Activated T-helper 1 cell treated with anti-CD3 and anti-CD28 coated beads, Interleukin-2, amount 50 U/mL, for 16 hours (primary cell): ENCODE measurements at places on chromosomes 4 and X.

GRCh38 chrX:67622053-67622585 is 78.3 kb downstream of the AR start:
- no peak for DNase-seq

DNA sequence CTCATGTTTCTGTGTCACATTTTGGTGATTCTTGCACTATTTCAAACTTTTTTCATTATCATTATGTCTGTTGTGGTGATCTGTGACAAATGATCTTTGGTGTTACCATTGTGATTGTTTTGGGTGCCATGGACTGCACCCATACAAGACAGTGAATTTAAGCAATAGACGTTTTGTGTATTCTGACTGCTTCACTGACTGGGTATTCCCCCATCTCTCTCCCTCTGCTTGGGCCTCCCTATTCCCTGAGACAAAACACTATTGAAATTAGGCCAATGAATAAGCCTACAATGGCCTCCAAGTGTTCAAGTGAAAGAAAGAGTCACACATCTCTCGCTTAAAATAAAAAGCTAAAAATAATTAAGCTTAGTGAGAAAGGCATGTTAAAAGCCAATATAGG is 60.2 kb downstream of the BANK1 start:
- DNase-seq, result no peak

DNA sequence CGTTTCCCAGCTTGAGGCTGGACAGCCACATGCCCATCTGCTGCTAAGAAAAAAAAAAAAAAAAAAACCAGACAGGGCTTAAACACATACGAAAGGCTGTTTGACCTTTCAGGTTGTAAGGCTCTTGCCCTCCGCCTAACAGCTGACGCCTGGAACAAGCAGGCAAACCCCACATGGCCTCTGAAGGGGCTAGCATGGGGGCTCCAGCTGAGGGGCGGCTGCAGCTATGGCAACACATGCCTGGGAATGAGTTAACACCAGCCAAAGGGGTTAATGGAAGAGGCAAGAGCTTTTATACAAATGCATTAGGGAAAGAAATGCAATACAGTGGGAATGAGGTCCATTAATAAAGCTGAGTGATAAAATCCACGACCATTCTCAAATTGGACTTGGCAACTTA is 183.6 kb downstream of the ENOX2 start:
- no peak for DNase-seq

GRCh38 chr4:1598206-1599025 is 85.7 kb downstream of the FAM53A start:
- DNase-seq, result no peak

DNA sequence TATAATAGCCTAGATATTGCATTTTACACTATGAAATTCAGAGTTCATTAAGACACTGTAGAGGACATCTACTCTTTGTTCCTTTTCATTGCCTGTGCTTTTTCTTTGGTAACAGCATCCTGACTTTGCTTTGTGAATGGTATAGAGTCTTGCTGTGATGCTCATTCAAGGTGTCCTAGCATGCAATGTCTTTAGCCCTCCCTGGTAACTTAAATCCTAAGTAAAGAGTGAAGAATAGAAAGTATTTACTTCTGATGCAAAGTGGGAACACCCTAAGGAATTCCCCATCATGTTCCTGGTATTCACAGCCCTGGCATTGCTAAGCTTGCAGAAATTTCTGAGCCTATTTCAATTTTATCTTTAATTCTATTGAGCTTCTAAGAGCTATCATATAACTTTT is 400.1 kb downstream of the FAT4 start:
- DNase-seq, result no peak

- no peak for DNase-seq
Observed at GRCh38 chr4:176044589-176044951, 21.1 kb upstream of the WDR17 start.

DNA sequence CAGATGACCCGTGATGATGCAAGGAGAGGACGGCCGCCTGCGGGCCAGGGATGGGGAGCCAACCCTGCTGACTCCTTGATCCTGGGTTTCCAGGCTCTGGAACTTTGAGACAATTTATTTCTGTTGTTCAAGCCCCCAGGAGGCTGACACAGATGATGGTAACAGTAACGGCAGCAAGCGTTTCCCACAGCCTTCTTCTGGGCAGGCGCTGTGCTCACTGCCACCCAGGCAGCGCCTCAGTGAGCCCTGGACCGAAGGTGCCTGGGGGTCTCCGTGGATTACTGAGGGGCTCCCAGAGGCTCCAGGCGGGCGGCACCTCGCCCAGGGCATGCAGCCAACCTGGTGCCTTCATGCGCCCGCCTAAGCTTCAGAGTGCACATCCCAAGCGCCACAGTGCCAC is 103.9 kb upstream of the AFAP1 start:
- DNase-seq, result no peak

GRCh38 chrX:74133156-74133796 is 170.7 kb upstream of the ZCCHC13 start:
- no peak for DNase-seq

DNA sequence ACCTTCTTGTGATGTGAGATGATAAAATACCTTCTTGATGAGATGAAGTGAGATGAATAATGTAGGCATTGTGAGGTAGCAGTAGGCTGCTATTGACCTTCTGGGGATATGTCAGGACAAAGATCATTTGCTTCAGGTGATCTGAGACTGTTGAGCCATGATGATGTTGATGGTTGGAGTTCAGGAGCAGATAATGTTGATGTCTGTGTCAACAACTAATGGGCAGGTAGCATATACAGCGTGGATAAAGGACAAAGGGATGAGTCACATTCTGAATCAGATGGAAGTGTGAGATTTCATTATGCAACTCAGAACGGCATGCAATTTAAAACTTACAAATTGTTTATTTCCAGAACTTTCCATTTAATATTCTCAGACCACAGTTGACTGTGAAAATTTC is 57.3 kb downstream of the RAP1GDS1 start:
- DNase-seq, result no peak

DNA sequence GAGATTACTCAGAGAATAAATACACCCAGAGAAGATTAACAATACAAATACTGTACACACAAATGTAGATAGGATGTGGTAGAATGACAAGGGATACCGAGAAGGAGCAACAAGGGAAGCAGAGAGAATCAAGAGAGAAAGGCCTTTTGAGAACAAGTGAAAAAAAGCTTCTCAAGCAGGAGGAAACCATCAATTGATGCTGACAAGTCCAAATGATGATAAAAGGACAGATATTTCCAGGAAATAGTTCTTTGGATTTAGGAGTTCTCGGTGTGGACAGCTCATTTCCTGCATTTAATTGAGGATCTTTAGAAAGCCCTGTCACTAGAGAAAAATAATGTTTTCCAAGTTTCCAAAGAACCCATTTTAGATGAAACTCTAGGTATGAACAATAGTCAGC is 48.1 kb downstream of the NPY5R start:
- no peak for DNase-seq

DNA sequence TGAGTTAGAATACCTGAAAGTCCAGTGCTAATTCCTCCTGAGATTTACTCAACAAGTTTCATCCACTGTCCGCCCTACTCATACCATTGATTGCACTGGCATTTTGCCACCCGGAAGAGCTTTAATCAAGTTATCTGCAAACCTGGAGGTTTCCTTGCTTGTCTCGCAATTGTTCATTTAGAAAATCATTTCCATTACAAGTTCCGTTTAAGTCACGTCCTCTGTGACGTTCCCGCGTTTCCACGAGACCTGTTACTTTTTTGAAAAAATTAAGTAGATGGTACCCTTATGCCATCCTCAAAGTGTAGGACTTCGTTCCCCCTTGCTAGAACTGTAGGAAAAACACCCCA is 761 bp upstream of the FRYL start:
- no peak for DNase-seq

DNA sequence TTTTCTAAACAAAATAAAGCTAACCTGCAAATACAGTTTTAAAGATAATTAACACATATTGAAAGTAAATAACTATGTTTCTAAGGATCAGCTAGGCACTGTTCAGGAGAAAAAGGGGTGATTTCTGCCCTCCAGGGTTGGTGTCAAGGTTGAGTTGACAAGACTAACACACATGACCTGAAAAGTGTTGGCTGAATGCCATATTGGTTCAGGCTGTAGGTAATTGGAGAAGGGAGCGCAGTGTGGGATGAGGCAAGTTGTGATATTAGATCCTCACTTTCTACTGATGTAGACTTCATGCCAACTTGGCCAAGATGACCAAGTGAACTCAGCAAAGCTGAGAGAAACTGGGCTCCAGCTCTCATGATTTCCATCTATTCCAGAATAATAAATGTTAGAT is 42.2 kb downstream of the PPM1K start:
- DNase-seq, result no peak

DNA sequence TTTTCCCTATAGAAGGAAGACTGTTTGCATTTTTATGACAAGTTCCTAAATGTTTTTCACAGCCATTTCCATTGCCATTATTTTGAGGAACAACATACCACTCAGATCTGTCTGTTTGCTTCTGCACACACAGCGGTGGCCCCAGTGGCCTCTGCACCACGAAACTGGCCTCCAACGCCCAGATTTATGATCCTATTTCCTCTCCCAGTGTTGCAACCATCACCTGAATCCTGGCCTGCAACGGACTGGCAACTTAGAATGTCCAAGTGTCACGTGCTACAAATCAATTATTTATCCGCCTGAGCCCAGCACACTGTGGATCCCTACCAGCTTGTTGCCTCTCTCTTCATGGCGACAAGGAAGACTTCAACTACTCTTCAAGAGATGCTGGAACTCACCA is 9.2 kb downstream of the RAI2 start:
- DNase-seq, result no peak
